ENCODE measurements at places on chromosomes 2 and 18.

GRCh38 chr2:68357605-68358337, 7.3 kb upstream of the PLEK start:
- peak; percentile 53 for DNase-seq

DNA sequence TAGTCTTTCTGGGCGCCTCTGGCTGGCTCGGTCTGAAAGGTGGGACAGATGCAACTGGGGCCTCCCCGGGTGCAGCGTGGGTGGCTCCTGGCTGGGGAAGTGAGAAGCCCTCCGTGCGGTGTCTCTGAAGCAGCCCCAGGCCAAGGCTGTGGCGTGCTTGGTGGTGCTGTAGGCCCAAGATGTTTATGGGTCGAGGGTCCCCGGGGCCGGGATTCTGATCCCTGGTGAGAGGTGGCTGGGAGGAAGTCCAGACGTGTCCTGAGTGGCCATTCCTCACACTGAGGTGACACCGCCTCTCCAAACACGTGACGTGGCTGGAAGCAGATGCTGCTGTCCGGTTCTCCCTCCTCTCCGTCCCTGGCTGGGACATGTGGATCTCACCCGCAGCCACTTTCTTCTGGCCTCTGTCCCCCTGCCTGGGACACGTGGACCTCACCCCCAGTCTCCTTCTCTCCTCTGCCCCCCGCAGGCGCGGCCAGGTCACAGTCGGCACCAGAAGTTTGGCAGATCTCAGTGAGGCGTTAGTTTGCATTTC, 12.6 kb downstream of the RTP5 start:
- peak; percentile 83 for DNase-seq

DNA sequence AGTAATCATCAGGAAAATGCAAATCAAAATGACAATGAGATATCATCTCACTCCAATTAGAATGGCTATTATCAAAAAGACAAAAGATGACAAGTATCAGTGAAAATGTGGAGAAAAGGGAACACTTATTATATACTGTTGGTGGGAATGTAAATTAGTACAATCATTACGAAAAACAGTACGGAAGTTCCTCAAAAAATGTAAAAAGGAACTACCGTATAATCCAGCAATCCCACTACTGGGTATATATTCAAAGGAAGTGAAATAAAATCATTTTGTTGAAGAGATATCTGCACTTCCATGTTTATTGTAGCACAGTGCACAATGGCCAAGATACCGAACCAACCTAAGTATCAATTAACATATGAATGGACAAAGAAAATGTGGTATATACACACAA, 52.4 kb upstream of the TEX51 start:
- DNase-seq: no peak

DNA sequence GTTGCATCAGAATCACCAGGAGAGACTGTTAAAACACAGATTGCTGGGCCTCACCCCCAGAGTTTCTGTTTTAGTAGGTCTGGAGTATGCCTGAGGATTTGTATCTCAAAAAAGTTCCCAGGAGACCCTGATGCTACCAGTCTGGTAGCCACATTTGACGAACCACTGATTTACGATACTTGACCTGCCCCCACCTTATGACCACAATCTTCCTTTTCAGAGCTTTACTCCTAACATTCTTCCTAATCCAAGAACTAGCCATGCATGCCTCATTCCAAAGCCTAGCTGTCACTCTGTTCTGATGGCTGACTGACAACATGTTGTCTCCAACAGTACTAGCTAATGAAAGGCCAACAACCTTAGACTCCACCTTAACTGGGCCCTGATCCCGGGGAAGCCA, 191.4 kb downstream of the MBD2 start:
- no peak for DNase-seq

DNA sequence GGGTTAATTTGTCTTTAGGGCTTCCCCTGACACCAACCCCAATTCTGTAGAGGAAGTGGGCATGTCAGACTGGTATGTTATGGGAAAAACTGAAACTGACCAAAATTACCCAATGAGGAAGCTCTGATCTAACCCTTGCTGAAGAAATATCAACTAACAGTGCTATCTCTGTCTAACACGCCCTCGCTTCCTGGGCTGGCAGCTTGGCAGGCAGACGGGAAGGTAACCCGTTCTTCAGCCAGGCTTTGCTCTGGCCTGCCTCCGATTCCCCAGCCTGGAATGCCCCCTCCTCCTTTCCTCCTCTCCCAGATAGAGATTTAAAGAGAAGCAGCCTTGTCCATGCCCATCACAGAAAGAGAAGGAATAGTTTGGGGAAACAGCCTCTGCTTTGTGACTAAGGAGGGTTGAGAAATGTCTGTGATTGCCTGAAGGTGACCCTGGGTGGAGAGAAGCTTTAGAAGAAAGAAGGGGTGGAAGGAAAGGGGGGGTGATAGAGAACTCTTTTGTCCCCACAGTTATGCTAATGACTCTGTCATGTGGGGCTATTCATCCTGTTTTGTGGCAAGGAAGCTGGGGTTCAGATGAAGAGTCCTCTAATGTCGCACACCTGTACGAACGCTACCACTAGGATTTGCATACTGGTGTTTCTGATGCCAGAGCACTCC, 15.4 kb downstream of the HK2 start:
- DNase-seq: peak; percentile 80

DNA sequence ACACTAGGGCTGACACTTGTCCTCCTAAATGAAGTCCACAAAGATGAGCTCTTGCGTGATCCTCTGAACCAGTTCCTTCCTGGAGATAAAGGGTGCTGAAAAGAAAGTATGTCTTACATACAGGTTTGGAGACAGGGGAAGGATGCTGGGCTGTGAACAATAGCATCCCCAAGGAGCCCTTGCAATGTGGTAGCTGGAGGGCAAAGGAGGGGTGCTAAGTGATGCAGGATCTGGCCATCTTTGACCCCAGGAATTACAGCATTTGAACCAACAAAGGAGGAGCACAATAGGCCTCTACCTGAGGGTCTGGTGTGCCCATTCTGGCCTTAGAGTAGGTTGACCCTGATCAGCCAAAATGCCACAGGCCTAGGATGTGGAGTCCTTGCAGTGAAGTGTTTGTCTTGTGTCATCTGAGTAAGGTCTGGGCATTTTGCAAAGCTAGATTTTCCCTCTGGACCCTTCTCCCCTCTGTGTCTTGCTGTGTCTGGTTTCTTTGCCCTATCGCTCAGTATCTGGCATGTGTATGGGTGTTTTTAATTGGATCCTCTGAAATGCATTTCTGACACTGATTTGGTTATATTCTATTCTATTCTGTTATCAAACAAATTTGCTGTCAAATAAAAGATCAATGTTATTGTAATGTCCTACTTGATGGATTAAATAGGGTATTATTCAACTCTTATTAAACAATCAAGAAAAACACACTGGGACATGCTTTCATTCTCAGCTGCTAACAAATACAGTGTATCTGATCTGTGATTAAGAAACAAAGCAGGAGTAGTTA, 364.8 kb upstream of the MEIS1 start:
- no peak for DNase-seq

- no peak for DNase-seq
Observed at GRCh38 chr18:4870177-4870773, 326.8 kb downstream of the AKAIN1 start.

All from KBM-7 (cell line).